ENCODE measurements at places on chromosomes 6 and 20.
A peak's percentile ranks its signal among the peaks of the same experiment; 100 is the strongest.

GRCh38 chr20:20327746-20328145 lies 40.2 kb upstream of the INSM1 start:
- peak; percentile 11 for DNase-seq

DNA sequence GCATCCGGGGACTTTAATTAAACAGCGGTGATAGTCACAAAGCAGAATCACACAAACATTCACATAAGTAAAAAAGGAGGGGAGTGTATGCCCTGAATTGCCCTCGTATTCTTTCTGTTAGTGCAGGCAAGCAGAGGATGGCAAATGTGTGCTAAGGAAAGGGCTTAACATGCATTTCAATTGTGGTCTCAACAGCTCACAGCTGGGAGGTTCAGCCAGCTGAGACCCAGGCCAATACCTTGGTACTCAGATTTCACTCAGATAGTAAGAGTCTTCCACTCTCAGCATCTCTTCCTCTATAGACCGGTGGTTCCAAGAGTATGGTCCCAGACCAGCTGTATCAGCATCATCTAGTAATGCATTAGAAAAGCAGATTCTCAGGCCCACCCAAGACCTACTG lies 215.1 kb downstream of the PHACTR1 start:
- no peak for DNase-seq

GRCh38 chr6:94590416-94590815 lies 986.9 kb upstream of the MANEA start:
- DNase-seq, result no peak

DNA sequence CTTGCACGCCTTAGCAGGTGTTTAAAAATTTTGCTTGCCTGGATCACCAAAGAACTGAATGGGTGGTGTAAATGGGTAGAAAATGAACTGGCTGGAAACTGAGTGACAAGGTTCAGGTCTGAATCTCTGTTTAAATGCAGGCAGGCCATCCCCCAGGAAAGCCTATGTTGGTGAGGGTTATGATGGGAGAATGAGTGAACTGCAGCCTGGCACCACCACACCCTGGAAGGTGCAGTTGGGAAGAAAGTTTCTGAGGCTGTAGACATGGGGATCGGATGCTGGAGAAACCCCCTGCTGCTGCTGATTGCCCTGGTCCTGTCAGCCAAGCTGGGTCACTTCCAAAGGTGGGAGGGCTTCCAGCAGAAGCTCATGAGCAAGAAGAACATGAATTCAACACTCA lies 519 bp downstream of the CSTL1 start:
- DNase-seq, result no peak

- DNase-seq, result peak; percentile 21
These were observed 8.8 kb upstream of the SRSF6 start for GRCh38 chr20:43448748-43449535.

DNA sequence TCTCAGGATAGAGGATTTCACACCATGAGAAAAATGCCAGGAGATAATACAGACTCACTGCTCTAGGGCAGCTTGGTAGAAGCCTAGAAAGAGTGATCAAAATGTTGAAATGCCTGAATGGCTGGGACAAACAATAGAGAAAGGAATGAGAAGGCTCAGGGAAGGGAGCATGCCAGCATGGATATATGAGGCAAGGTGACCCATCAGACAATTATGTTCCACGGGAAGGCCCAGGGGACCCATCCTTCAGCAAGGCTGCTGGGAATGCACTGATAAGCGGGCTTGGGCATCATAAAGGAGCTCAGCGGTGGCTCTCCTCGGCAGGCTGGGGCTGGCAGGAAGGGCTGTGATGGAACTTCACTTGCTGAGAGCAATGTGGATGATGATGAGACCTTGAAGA lies 12.2 kb downstream of the HEBP2 start:
- DNase-seq, result peak; percentile 36

- DNase-seq, result peak; percentile 65
These were observed 1.2 kb upstream of the GJA1 start for GRCh38 chr6:121434037-121434770.

- DNase-seq, result no peak
These were observed 31.2 kb upstream of the MANEA start for GRCh38 chr6:95546148-95546547.

GRCh38 chr20:53284696-53285095 lies 308.9 kb downstream of the ZNF217 start:
- DNase-seq, result no peak

GRCh38 chr6:145643760-145644159 lies 91.6 kb downstream of the EPM2A start:
- DNase-seq, result peak; percentile 31

DNA sequence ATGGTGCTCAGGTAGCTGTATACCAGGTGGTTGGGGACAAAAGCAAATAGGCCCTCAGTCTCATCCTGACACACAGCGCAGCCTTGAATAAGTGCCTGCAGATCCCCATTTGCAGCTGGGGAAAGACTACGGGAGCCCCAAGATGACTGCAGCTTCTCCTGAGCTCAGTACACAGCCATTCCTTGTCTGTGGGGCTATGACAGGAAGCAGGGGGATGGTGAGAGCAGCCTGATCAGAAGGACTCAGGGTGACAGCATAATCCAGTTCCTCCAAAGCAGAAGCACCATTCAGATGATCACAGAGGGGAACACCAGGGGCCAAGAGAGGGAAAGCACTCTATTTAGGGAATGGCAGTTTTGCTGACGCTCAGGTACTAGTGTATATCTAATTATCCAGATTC lies 104.8 kb upstream of the MOCS1 start:
- no peak for DNase-seq

- no peak for DNase-seq
These were observed 174.8 kb downstream of the CDH26 start for GRCh38 chr20:60132827-60133670.

GRCh38 chr6:110859335-110859792 lies 15.2 kb upstream of the AMD1 start:
- no peak for DNase-seq

- no peak for DNase-seq
These were observed 3.9 kb downstream of the SYNJ2 start for GRCh38 chr6:157985378-157986155.

GRCh38 chr6:106988664-106989063 lies 14.1 kb upstream of the CD24 start:
- DNase-seq, result no peak

- DNase-seq, result no peak
These were observed 517 bp downstream of the ACTL10 start for GRCh38 chr20:33667245-33667675.

GRCh38 chr6:109595998-109596397 lies 95.0 kb downstream of the AK9 start:
- DNase-seq, result peak; percentile 16

DNA sequence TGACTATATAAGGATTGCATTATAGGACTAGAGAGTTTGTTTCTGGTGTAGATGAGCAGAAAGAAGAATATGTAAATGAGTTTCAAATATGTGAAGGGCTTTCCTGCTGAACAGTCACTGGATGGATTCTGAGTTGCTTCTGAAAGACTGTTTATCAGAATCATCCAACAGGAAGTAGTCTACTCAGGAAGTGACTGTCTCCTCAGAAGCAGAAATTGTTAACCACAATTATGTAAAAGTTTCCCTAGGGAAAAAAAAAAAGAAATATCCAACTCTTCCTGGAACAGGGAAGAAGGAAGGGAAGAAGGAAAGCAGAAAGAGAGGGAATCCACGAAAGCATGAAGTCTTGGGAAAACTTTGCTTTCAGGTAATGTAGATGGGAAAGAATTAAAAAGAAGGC lies 138.9 kb downstream of the TENT5A start:
- peak; percentile 91 for DNase-seq

GRCh38 chr20:20276811-20277530 lies 90.9 kb upstream of the INSM1 start:
- DNase-seq, result no peak

DNA sequence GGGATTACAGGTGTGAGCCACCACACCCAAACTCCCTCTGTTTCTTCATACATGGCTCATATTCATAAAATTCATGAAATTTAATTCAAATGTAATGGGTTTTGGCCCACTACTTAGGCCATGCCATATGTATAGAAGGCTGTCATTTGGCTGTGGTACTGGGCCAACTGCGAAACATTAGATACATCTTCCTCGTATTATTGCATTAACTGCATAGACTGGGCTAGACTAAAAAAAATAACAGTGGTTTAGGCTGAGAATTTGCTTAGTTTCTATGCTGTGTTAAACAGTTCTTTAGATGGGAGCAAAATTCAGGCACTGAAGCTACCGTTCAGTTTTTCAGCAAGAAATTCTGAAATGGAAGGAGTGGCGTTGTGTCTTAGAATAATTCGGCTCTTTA lies 133.6 kb downstream of the DOK5 start:
- DNase-seq, result no peak

GRCh38 chr20:62914970-62915457 lies 11.3 kb downstream of the DIDO1 start:
- DNase-seq, result peak; percentile 45

- peak; percentile 79 for DNase-seq
These were observed 36.7 kb downstream of the KIF6 start for GRCh38 chr6:39688494-39688893.

DNA sequence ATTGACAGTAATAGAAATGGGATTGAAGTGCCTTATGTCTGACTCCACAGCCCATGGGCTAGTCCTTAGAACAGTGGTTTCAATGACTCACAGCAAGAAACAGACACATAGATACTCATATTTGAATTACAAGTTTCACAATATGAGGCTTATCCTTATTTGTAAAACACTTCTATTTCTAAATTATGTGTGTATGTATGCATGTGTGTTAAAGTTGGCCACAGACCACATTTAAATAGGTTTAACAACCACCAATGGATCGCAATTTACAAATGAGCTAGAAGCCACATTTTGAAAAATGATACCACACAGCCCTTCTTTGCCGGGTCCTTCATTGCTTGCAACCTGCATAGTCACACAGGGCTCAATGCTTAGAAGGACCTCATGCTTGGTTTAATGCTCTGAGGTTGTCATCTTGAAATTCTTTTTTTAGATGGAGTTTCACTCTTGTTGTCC lies 157.8 kb upstream of the PREP start:
- DNase-seq, result peak; percentile 22

DNA sequence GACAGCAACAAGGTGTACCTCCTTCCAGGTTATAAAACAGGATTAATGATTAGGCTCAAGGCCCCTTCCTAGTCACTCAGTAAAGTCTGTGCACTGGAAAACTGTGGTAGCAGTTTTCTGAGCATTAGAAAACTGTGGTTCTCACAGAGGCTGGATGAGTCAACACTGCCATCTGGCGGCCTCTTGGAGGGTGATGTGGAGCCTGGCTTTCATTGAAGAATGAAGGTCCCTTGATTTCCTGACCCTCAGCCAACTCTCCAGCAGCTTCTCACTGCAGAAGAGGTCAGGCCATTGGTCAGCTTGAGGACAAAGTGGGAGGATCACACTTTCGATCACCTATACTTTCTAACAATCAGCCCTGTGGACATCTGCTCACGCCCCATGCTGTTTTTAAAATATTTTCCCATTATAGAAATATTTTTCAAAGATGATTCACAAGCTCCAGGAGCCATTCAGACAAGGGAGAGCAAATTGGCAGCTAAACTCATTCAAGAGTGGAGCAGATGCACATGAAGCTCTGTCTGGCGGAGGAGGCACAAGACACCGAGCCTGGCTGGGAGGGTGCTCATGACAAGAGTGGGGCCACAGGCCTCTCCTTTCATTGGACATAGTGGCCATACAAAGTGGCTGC lies 23.2 kb downstream of the PSMB1 start:
- peak; percentile 75 for DNase-seq

DNA sequence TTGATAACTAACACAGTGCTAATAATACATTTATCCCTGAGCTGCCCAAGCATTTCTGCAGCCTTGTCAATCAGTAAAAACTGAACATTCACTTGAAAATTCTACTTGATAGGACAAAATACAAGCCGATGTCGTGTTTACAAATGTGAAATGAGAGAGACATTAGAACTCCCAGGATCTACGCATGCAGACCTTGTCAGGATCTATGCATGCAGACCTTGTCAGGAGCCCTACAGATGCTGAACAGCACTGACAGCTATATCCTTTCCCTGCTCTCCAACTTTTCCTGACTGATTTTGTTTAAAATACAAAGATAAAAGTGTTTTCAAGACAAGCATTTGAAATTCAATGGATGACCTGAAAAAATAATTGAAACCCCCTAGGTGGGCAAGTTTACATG lies 28.9 kb downstream of the INSM1 start:
- DNase-seq, result no peak

GRCh38 chr20:1526310-1526709 lies 31.2 kb downstream of the SIRPD start:
- no peak for DNase-seq

- no peak for DNase-seq
These were observed 41.1 kb downstream of the TOX2 start for GRCh38 chr20:43955750-43956191.

DNA sequence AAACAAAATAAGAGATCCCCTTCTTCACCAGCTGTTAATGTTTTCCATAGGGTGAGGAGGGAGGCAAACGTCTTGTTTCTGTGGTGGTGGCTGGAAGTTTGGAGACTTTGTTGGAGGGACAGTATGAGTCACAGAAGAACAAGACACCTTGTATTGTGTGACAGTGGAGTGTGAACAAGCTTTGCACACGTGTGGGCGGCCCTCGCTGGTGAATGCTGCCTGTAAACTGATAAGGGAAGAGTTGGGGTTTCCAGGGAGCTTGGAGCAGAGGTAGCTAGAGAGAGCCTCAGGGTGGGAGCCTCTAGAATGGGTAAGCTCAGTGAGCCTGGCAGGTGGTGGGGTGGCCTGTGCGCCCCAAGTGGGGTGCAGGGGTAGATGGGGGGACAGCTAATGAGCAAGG lies 78.3 kb downstream of the ZDHHC14 start:
- DNase-seq, result no peak
